Fibroblast of mammary gland (primary cell): ENCODE measurements at places on chromosomes 7 and 10.

DNA sequence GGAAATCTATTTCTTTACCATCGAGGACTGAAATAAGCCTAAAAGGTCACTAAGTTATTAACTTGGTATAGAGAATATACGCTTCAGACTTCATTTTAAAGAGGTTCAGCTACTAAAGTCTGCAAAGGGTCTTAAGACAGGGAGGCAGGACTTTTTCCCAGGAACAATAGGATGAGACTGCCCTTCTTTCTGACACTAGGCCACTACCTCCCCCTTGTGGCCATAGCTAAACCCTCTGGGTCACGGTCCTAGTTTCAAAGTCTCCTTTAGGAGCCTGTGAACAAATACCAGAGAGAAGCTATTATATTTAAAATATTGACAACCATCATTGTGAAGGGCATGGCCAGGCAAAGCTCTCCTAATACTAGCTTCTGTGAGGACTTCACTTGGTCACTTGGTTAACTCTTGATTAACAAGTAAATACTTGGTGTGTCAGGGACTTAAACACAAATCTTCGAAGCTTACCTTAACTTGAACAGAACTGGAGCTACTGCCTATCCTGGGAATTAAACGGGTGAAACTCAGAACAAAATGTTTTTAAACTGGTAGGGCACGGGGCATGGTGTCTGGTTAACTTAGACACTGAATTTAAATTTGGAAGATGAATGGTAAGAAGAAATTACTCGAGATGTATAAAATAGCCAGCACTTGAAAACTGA, 75.6 kb downstream of the CCDC6 start:
- DNase-seq = peak; percentile 70

- DNase-seq = no peak
Measured at GRCh38 chr7:128025819-128026218, 5.4 kb downstream of the LRRC4 start.

DNA sequence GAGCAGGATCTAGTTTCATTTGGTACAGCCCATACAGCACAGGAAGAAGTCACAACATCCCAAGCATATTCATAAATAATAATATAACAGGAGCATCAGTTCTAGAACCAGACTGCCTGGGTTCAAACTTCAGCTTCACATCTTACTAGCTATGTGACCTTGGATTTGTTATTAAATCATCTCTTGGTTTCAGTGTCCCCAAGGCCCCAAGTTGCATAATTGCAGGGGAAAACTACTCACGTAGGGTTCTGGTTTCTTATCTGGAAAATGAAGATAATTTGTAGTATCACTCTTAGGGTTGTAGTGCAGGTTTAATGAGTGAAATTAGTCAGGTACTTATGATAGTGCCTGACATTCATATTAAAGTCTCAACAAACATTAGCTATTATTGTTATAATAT, 5.5 kb upstream of the IQUB start:
- no peak for DNase-seq

DNA sequence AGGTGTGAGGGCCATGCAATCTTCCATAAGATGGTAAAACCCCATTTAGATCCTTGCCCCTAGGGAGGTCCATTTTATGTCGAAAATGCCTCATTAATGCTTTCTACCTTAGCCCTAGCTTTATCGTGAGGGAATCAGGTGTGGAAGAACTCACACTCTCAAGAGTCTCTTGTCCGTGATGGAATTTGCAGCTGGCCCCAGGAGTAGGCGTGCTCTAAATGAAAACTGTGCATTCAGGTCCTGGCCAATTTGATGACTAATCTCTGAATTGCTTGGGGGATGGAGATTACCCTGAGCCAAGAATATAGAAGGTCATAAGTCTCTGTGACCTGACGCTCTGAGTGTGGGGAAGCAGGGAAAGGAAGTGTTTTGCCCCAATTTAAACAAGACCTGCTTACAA, 6.6 kb downstream of the C10orf90 start:
- DNase-seq = peak; percentile 94

DNA sequence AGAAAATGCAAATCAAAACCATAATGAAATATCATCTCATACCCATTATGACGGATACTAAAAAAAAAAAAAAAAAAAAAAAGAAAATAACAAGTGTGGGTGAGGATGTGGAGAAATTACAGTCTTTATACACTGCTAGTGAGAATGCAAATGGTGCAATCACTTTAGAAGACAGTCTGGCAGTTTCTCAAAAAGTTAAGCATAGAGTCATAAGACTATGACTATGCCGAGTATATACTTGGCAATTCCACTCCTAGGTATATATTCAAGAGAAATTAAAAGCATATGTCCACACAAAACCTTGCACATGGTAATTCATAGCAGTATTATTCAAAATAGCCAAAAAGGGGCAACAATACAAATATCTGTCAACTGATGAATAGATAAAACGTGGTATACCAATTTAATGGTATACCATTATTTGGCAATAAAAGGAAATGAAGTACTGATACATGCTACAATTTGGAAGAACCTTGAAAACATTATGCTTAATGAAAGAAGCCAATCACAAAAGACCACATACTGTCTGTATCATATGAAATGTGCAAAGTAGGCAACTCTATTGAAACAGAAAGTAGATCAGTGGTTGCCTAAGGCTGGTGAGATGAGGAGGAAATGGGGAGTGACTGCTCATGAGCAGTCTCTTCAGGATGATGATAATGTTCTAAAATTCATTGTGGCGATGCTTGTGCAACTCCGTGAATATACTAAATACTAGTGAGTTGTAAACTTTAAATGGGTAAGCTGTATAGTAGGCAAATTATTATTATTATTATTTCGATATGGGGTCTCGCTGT, 90.1 kb upstream of the NANOS1 start:
- peak; percentile 89 for DNase-seq

DNA sequence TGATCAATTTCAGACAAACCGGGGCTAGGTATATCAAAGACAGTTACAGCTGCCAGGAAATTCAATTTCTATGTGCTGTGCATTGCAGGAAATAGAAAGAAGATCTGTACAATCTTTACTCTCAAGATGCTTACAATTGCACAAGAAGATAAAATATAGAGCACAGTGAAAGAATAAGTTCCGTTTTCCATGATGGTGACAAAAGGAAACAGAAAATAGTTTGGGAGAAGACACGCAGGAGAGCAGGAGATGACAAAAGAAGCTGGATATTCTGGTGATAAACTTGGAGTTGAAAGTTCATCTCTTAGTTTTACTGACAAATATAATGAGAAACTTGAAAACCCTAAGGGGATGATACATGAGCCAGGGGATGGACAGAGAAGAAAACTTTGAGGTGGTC, 646.0 kb downstream of the PARD3 start:
- DNase-seq = no peak

DNA sequence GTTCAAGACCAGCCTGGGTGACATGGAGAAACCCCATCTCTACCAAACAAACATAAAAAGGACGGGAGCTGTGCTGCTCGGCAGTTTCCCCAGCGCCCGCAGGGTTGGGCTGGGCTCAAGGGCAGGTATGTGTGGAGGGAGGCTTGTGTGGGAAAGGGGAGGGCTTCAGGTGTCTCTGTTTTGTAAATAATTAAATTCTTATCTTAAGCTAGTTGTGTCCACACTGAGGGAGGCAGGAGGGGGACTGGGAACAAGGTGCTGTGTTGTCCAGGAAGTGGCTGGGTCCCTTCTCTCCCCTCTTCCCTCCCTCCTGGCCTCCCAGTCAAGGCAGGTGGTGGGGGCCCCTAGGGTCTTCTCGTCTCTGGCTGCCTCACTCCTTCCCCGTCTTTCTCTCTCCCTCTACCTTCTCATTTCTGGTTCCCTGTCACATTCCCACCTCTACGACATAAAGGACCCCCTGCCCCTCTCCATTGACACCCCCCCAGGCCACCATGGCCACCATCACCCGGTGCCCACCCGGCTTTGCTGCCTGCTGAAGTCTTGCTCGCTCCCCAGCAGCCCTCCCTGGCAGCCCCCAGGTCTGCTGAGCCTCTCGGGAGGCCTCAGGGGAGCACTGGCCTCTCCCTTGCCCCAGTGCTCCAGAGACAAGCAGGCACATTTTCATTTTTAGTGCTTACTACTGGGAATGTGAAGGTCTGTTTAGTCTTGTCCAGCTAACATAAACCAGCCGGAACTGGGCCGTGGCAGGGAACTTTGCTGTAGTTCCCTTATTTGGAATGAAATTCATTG, 19.3 kb downstream of the NEURL1 start:
- DNase-seq = no peak
